Stimulated activated CD8-positive, alpha-beta memory T cell treated with anti-CD3 and anti-CD28 coated beads, Interleukin-4, amount 100 ng/mL, for 24 hours (primary cell): ENCODE measurements at places on chromosomes 3 and 15.

DNA sequence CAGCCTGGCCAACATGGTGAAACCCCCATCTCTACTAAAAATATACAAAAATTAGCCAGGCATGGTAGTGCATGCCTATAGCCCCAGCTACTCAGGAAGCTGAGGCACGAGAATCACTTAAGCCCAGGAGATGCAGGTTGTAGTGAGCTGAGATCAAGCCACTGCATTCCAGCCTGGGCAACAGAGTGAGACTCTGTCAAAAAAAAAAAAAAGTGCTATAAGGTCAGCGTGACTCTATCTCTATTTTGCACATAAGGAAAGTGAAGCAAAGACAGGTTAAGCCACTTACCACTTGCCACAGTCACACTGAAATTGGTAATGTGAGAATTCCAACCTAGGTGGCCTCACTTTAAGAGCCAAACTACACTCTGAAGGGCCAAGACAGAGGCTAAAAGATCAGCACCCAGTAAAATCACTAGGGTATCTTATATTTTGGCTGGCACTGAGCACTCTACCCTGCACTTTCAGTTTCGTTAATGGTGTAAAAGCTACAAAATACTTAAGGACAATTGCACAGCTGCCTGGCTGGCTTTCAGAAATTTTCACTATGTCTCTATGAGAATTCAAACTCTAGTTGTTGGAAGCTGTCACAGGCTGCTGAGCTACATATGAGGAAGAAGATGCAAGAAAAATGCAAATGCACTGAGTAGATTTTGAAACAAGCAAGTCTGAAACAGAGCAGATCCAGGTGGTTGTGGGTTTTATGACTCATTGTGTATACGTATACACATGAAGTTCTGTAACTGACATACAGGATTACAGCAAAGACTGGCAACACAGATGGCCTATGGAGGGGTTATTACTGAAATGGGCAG, 32.7 kb downstream of the TRANK1 start:
- no peak for DNase-seq

GRCh38 chr3:171461525-171461917, 1.3 kb upstream of the TNIK start:
- DNase-seq: no peak

DNA sequence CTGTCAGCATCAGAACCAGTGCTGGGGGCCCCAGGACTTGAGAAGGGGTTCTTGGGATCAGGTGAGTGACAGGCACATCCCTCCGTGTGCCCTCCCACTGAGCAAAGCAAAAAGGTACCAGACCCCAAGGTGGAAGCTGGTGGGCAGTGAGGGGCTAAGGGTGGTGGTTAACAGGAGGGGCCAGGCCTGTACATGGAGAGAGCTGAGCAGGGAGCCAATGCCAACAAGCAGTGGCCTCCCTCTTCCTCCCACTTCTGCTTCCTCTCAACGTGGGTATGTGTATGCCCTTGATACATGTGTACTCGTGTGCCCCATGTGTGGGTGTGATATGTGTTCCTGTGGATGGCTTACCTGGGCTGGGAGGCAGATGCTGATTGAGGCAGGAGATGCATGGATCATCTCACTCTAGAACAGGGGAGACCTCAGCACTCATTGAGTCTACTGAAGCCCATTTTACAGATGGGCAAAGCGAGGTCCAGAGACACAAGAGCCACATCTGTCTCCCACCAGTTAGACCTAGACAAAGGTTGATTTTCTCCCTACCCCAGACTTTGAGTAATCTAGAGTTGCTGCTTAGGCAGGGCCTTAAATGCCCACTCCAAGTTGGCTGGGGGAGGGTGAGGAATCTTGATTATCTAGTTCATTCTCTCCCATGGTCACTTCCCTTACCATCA, 945 bp downstream of the VIPR1 start:
- DNase-seq: no peak

DNA sequence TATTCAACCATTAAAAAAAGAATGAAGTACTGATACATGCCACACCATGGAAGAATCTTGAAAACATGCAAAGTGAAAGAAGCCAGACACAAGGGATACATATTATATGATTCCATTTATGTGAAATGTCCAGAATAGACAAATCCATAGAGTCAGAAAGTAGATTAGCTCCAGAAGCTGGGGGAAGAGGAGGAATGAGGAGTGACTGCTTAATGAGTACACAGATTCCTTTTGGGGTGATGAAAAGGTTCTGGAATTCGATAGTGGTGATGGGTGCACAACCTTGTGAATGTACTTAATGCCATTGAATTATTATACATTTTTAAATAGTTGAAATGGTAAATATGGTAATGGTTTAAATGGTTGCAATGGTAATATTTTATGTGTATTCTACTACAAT, 90.6 kb upstream of the SPATA12 start:
- no peak for DNase-seq

- no peak for DNase-seq
Measured at GRCh38 chr3:37520907-37521341, 340.8 kb upstream of the CTDSPL start.

- DNase-seq: no peak
Measured at GRCh38 chr15:62512904-62513303, 347.8 kb upstream of the C2CD4B start.

GRCh38 chr15:69414701-69415167, 585 bp downstream of the KIF23 start:
- no peak for DNase-seq

DNA sequence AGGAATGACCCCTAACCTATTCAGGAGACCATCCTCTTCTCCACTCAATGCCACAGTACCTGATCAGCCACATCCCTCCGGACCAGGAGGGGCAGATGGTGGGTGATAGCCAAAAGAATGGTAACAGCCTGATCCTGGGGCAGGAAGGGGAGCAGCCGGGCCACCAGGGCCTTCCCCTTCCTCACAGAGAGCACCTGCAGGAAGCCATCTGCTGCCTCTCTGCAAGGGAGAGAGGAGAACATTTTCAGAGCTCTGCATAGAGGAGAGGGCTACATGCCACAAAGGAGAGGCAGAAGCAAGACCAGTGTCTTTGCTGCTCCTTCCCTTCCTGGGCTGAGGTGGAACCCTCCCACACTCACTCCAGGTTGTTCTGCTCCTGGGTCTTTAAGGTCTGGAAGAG, 5.5 kb upstream of the SPG11 start:
- no peak for DNase-seq

DNA sequence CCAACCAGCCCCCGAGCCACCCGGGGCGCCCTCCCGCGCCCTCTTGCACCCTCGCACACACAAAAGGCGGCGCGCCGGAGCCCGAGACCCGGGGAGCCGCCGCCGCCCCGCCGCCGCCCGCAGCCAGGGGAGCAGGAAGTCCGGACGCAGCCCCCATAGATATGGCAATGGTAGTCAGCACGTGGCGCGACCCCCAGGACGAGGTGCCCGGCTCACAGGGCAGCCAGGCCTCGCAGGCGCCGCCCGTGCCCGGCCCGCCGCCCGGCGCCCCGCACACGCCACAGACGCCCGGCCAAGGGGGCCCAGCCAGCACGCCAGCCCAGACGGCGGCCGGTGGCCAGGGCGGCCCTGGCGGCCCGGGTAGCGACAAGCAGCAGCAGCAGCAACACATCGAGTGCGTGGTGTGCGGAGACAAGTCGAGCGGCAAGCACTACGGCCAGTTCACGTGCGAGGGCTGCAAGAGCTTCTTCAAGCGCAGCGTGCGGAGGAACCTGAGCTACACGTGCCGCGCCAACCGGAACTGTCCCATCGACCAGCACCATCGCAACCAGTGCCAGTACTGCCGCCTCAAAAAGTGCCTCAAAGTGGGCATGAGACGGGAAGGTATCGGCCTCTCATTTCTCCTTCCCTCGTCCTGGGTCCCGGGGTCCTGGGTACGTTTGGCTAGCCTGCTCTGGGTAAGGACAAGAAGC, 1.6 kb downstream of the NR2F2 start:
- no peak for DNase-seq

GRCh38 chr3:175940243-175940642, 1081.1 kb downstream of the NAALADL2 start:
- DNase-seq: no peak

DNA sequence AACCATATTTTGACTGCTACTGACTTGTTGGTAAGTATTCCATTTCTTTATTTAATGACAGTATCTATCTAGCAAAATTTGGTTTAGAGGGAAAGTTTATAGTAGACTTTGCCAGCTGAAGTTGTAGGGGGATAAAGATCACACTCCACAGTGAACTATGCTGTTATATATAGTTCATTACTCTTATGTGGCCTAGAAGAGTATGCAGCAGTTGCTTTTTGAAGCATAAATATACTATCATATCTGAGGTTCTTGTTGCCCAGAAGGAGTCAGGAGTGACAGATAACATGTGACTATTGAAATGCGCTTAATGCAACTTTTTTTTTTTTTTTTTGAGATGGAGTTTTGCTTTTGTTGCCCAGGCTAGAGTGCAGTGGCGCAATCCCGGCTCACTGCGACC, 25.6 kb upstream of the MCF2L2 start:
- DNase-seq: no peak

- no peak for DNase-seq
Measured at GRCh38 chr3:66037986-66038369, 740 bp downstream of the MAGI1 start.

- peak; percentile 33 for DNase-seq
Measured at GRCh38 chr15:78638658-78639314, 2.2 kb downstream of the CHRNB4 start.

GRCh38 chr3:42753757-42754156, 19.3 kb downstream of the CCDC13 start:
- no peak for DNase-seq

DNA sequence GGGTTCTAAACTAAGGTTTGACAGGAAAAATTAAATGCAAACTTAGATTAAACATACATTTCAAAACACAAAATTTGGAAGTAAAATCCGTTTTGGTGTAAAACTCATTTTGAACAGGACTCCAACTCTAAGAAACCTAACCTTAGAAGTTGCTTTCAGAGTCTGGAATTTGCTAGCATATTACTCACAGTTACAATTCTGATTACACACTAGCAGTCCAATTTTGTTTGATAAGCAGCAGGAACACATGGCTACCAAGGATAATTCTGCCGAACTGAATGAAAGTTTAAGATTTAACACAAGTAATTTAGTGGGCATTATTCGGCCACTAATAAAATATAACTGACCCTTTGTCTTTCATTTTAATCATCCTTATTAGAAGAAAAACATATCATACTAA, 49.6 kb downstream of the FRMD5 start:
- no peak for DNase-seq

DNA sequence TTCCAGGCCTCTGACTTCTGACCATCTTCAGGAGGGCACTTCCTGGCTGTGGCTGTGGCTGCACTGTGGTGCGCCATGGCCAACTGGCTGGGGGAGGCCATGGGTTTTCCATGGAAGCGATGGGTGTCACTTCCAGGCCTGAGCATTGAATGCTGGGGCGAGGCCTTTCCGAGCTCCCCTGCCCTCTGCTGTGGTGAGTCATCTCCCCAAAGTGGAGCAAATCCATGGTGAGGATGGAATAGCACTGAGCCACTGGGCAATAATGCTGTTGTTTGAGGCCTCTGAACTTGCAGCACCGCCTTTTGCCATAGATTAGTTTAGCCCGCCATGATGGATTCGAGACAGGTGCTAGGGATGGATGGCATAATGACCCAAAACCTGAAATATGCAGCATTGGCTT, 155.5 kb downstream of the GABRG3 start:
- no peak for DNase-seq

GRCh38 chr3:127110982-127111693, 81.8 kb upstream of the PRR23E start:
- DNase-seq: no peak

DNA sequence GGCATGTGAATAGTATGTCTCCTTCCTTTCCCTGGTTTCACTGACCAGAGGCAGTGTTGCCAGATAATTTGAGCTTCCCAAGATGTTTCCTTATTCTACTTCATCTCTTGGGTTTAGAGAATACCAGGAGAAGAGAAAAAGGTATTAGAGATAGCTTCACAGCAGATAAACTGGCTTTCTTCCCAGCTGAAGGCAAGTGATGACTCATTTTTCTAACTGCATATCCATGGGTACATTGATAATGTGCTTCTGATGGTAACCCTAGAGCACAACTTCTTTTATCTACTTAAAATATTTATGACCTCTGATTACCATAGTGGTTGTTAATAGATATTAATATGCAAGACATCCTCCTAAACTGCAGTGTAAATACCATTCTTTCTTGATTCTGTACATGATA, 34.6 kb upstream of the CMTM8 start:
- no peak for DNase-seq

DNA sequence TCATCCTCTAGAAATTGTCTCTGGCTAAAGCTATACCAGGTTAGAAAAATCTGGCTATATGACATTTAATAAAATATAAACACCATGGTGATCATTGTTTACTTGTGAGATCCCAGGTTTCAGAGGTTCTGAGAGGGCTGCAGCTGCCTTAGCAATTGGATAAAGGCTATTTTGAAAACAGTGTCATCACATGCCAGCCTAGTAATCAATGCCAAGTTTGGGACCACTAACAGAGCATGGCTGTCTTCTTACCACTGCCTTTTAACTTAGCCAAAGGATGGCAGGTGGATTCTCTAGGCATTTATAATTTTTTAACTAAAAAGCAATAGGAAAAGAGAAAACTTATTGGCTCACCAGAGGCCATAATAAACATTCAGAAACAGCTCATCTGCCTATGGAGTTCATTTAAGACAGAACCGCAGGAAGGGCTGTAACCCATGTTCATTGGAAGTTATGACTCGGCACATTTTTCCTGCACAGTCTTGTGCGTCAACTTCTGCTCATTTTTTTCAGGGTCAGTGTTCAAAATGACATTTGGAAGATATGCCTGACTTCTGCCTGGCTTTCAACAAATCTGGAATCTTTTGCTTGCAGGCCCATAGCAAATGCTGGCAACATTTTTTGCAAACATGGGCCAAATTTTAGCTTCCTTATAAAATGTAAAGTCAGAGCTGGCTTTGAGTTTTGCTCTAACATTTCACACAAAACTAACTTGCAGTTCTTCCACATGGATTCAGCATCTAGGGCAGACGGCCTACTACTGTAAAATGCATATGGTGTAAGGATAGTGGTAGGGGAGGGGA, 476.0 kb upstream of the TBL1XR1 start:
- no peak for DNase-seq

DNA sequence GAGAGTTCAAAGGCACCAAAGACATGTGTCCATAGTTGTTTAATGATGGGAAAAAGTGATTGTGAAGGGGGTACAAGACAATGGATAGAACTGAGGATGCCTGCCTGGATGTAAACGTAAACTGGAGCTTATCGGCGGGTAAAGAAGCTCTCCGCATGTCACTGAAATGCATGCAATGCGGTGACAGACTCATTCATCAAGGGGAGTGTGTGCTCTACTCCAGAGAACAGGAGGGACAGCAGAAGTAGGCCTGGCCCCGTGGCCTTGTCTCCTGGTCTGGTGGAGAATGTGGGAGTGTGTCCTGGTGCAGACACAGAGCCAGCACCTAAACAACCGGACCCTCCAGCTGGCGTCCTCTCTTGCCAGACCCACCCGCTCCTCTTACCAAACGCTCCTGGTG, 50.6 kb downstream of the TRPM1 start:
- DNase-seq: no peak

DNA sequence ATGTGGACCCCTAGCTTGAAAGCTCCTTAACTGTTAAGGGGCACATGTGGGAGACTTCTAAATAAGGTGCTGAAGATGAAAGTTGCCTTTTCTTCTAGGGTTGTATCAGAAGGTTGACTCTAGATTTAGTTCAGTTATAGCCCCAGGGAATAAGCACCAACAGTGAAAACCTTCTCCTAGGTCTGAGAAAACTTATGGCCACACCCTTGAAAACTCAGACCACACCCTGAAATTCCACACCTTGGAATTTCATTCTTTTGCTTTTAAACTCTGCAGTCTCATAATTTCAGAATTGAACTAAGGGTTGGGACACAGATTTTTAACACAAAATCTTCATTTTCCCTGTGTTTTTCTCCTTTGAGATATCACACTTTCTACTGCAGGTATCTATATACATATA, 355.8 kb upstream of the IL12A start:
- no peak for DNase-seq
